LHCN-M2 (cell line): ENCODE measurements at places on chromosomes 16 and 17. TPM values are rescaled to one million over a fixed set of nuclear protein-coding genes. Genes with fewer than 3 reads are reported as not detected.

The OTOA gene
- 0.06 TPM in 1 of 2 replicates, not detected in the other for total RNA-seq

DNA sequence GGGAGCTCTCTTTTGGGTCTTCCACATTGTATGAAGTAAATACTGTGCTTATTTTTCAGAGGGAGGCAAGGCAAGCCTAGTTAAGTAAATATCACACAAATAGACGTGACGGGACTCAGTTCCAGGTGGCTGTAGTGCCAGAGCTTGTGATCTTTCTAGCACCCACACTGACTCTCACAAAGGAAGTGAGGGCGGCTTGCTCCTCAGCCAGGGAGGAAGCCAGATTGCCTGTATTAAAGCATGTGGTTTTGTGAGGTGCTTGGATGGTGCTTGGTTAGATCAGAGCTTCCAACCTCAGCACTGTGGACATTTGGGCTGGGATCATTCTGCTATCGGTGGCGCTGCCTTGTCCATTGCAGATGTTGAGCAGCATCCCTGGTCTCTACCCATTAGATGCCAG lies 80.1 kb downstream of the VAT1L start:
- DNase-seq = no peak

The C16orf54 gene
- total RNA-seq = not detected in 2 replicates

The SPIRE2 gene
- 6.9 and 7.1 TPM in 2 replicates for total RNA-seq

The NXPH3 gene
- 0.06 and 0.19 TPM in 2 replicates for total RNA-seq

The HERPUD1 gene
- 235 and 314 TPM in 2 replicates for total RNA-seq

The CPNE7 gene
- 119 and 147 TPM in 2 replicates for total RNA-seq
